ENCODE measurements at places on chromosomes 2 and 18. TPM values are rescaled to one million over a fixed set of nuclear protein-coding genes. Genes with fewer than 3 reads are reported as not detected.

DNA sequence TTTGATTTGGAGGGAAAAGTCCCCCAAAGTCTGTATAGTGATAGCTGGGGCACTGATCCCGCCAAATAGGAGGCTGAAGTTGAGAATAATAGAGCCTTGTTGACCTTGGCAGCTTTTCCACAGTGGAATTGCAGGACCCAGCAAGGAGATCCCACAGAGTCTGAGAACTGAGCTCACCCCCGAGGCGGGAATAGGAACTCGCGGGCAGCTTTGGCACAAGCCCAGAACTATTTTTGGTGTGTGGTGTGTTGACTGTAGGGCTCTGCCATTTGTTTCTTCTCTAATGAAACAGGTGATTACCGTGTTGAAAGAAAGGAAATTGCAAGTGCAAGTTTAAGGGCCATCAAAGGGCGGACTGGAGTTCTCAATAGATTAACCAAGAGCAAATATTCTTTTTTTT lies 34.0 kb downstream of the SH3RF3 start:
- no peaks in the 10 kb centered on the region for H3K27me3 ChIP-seq
- peaks cover 24% of the 10 kb centered on the region for H3K4me1 ChIP-seq
- H3K36me3 ChIP-seq: no peaks in the 10 kb centered on the region
- peak; percentile 57 for DNase-seq

- no peaks in the 10 kb centered on the region for H3K27me3 ChIP-seq
- no peak overlapping the region for H3K4me3 ChIP-seq
- no peak overlapping the region for H3K27ac ChIP-seq
- no peak for DNase-seq
Measured at GRCh38 chr18:56843241-56843640, 192.1 kb downstream of the WDR7 start.

The AOX1 gene
- 81.4 TPM for total RNA-seq

- H3K4me3 ChIP-seq: no peak overlapping the region
- no peaks in the 10 kb centered on the region for H3K27me3 ChIP-seq
- no peaks in the 10 kb centered on the region for H3K4me1 ChIP-seq
- no peak overlapping the region for H3K27ac ChIP-seq
- H3K36me3 ChIP-seq: no peaks in the 10 kb centered on the region
Measured at GRCh38 chr2:130337735-130338325, 4.9 kb upstream of the IMP4 start.

DNA sequence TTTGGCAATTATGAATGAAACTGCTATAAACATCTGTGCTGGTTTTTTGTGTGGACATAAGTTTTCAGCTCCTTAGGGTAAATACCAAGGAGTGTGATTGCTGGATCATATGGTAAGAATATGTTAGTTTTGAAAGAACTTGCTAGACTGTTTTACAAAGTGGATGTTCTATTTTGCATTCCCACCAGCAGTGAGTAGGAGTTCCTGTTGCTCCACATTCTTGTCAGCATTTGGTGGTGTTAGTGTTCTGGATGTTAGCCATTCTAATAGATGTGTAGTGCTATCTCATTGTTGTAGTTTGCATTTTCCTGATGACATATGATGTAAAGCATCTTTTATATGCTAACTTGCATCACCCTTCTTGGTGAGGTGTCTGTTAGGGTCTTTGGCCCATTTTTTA lies 304.6 kb downstream of the NUP35 start:
- H3K27ac ChIP-seq: no peak overlapping the region
- H3K36me3 ChIP-seq: no peaks in the 10 kb centered on the region
- H3K4me1 ChIP-seq: no peaks in the 10 kb centered on the region
- H3K4me3 ChIP-seq: no peak overlapping the region
- H3K27me3 ChIP-seq: no peaks in the 10 kb centered on the region

DNA sequence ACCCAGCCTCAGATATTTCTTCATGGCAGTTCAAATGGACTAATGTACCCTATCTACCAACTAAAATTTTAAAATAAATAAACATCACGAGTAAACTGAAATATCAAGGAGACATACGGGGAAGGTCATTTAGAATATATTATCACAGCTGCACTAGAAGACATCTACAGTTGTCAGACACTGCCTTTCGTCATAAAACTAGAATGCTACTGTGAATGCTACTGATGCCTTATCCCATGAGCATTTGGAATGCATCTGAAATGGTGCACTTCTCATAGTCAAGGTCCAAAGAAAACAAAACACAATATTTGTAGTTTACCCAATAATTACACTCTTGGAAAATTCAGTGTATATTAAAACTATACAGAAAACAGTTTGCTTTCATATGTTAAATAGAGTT lies 165.2 kb downstream of the MREG start:
- no peak overlapping the region for H3K4me3 ChIP-seq
- no peaks in the 10 kb centered on the region for H3K36me3 ChIP-seq
- H3K4me1 ChIP-seq: peaks cover 8% of the 10 kb centered on the region
- no peaks in the 10 kb centered on the region for H3K27me3 ChIP-seq
- H3K27ac ChIP-seq: no peak overlapping the region

GRCh38 chr2:119477113-119477505 lies 45.5 kb downstream of the TMEM37 start:
- H3K36me3 ChIP-seq: no peaks in the 10 kb centered on the region
- H3K4me1 ChIP-seq: no peaks in the 10 kb centered on the region
- no peak overlapping the region for H3K4me3 ChIP-seq
- H3K27ac ChIP-seq: no peak overlapping the region

- no peak overlapping the region for H3K4me3 ChIP-seq
- DNase-seq: peak; percentile 85
Measured at GRCh38 chr2:29014811-29015421, 33.8 kb downstream of the TOGARAM2 start.

- no peaks in the 10 kb centered on the region for H3K4me1 ChIP-seq
- no peak for DNase-seq
Measured at GRCh38 chr2:236193026-236193425, 24.8 kb upstream of the GBX2 start.

The RSAD2 gene
- 1.7 TPM for total RNA-seq

The SPOPL gene
- 15.2 TPM for total RNA-seq

GRCh38 chr2:118865106-118865505 lies 17.7 kb upstream of the EN1 start:
- peaks cover 5% of the 10 kb centered on the region for H3K27me3 ChIP-seq
- no peak for DNase-seq
- no peak overlapping the region for H3K4me3 ChIP-seq
- H3K27ac ChIP-seq: no peak overlapping the region
- no peaks in the 10 kb centered on the region for H3K4me1 ChIP-seq

Measured in fibroblast of lung (primary cell).